ENCODE measurements at places on chromosomes 6 and 20.
A peak's percentile ranks its signal among the peaks of the same experiment; 100 is the strongest.

- peak; percentile 81 for DNase-seq
Measured at GRCh38 chr6:137823826-137824555, 43.1 kb upstream of the TNFAIP3 start.

GRCh38 chr6:137727216-137727765 is 139.8 kb upstream of the TNFAIP3 start:
- no peak for DNase-seq

DNA sequence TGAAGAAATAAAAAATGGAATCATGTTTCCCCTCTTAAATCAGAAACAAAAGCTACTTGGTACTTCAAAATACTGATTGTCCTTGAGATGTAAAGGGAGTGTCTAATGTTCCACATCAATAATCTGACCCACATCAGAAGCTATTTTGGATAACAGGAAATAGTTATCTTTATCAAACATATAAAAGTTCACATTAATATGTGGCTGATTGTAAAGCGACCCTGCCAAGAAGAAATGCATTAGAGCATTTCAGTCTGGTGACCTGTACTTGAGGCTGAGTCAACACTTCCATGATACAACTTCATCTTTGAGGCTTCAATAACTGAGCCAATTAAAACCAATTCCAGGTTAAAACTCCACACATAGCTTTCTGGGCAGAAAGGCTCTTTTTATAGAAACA is 31.8 kb downstream of the SYNE1 start:
- DNase-seq, result no peak

DNA sequence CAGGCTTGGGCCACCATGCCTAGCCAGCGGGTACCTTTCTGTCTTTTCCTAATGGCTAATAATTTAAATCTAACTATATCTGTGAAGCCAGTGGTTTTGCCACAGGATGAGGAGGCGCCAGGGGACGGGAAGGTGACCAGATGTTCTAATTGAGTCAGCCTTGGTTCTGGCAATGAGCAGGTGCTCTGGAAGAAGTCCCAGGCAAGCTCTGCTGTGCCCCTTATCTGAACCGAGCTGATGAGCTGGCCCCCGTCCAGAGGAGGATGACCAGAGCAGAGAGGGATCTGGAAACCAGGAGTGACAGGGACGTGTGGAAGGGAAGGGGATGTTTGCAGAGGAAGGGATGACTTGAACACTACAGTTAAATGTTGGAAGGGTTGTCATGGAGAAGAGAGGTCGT is 46.7 kb downstream of the SLC35D3 start:
- no peak for DNase-seq

DNA sequence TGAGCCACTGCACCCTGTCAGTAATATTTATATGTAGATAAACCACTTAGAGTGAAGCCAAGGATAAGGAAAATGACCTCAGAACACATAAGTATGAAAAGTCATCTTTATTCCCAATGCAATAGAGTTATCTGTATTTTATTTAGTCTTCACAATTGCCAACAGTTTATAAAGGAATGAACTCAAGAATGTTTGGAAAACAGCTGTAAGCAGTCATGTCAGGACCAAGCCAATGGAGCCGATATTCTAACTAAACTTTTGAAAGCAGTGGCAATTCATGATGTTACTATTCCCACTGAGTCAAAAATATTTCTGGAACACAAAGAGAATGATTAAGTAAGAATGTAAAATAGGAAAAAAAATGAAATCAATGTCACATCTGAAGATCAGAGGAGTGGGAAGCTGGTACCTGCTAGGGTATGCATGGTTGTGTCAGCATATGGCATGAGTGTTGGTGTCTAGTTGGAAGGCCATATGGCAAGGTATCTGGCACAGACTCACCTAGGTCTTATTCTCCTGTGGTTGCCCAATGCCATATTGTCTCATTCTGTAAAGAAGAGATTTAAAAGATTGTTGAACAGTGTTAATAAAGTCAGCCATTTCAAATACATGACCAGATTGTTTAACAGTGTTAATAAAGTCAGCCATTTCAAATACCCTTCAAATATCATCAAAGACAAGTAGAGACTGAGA is 118.2 kb downstream of the ADAT2 start:
- DNase-seq, result peak; percentile 60

GRCh38 chr6:107670792-107671199 is 153.3 kb downstream of the SCML4 start:
- peak; percentile 58 for DNase-seq

GRCh38 chr20:17875106-17875980 is 93.3 kb downstream of the SNX5 start:
- DNase-seq, result peak; percentile 80

DNA sequence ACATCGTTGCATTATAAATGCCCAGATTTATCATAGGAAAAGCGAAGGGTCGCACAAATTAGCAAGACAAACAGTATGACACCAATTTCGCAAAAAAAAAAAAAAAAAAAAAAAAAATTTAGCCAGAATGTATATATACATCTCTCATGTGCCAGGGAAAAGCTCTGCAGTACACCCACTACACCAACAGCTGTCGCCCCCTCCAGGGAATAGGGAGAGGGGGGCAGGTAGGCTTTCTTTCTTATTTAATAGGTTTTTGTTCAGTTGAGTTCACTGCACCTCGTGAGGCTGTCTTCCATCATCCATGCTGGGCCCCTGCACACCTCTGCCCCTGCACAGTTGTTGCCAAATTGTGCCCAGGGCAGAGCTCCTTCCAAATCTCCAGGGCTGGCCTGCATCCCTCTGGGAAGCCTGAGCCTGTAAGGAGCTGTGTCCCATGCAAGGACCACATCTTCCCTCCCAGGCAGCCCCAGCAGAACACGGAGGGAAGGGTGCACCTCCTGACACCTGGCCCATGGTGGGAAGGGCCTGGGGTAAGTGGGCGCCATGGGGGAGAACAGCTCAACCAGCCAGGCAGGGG is 85.4 kb downstream of the NINL start:
- no peak for DNase-seq

DNA sequence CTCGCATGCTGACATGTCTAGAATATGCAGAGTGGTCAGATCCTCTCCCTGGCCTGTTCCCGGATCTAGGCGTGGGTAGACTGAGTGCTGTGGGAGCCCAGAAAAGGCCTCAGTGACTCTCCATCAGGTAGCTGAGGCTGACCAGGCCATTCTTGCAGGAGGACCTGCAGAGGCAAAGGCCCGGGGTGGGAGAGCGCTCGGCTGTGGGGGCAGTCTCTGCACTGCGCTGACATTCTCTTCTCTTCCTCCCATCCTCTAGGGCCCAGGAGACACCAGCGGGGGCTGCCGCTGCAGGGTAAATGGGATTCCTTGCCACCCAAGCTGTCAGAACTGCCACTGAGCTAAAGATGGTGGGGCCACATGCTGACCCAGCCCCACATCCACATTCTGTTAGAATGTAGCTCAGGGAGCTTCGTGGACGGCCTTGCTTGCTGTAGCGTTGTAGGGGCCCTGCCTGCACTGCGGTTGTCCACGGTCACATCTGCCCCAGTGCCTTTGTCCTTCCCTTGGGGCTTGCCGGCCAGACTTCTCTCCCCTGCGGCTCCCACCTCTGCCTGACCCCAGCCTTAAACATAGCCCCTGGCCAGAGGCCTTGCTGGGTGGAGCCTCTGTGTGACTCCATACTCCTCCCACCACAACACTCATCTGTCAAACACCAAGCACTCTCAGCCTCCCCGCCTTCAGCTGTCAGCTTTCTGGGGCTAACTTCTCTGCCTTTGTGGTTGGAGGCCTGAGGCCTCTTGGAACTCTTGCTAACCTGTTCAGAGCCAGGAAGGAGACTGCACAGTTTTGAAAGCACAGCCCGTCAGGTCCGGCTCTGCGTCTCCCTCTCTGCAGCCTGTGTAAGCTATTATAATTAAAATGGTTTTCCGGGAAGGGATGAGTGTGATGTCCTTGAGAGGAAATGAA is 22.2 kb downstream of the RBCK1 start:
- DNase-seq, result no peak

- DNase-seq, result no peak
Measured at GRCh38 chr20:41782730-41783406, 164.7 kb upstream of the CHD6 start.

- DNase-seq, result no peak
Measured at GRCh38 chr20:44955270-44955669, 4.9 kb downstream of the TOMM34 start.

GRCh38 chr20:1309439-1309847 is 19.5 kb downstream of the SDCBP2 start:
- no peak for DNase-seq

GRCh38 chr6:111927321-111927720 is 54.1 kb upstream of the FYN start:
- DNase-seq, result no peak

DNA sequence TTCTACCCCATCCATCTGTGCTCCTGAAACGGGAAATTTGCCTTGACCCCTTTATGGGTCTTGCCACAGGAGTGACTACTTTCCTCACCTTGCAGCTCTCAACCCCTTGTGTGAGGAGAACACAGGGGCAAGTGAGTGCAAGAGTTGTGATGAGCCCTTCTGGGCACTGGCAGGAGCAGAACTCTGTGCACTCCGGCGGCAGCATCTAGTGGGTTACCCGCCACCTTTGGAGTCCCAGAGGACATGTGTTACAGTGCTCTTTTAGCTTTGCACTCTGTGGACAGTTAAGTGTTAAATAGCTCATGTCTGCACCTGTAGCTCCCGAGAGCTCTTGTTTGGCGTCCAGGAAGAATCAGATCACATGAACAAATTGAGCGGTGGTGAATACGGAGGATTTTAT is 940.2 kb downstream of the GRIK2 start:
- no peak for DNase-seq

DNA sequence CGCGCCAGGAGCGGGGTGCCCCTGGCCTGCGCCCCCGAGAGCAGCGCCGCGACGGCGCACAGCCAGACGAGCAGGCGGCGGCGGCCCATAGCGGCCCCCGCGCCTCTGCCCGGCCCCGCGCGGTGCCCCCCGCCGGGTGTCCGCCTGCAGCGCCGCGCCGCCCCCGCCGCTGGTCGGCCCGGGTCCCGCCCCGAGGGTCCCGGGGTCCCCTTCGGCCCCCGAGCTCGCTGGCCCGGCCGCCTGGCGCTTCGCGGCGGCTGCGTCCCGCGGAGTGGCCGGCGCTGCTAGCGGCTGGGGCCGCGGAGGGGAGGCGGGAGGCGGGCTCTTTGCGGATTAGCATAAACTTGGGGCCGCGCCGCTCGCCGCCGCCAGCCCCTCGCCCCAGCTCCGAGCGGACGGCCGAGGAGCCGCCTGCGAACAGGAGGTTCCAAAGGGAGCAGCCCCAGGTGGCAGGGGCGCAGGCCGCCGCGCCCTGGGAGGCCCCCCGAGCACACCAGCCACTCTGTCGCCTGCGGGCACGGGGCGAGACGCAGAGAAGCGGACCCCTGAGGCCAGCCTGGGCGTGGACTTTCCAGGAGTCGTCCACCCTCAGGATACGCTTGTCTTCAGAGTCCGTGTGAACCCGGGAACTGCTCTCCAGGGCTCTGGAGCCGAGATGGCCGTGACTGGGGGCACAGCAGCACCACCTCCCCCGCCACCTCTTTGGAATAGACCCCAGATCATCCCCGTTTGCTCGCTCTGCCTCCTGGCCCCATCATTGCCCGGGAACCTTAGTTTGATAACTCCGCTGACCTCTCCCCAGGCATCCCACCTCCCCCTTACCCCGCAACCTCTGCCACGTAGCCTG is at the start of gene EMILIN3:
Gene EMILIN3 (minus strand): TSS at position 273 of the 847 bp plus-strand sequence. CDS start 184 bp downstream, at position 89.
- no peak for DNase-seq

DNA sequence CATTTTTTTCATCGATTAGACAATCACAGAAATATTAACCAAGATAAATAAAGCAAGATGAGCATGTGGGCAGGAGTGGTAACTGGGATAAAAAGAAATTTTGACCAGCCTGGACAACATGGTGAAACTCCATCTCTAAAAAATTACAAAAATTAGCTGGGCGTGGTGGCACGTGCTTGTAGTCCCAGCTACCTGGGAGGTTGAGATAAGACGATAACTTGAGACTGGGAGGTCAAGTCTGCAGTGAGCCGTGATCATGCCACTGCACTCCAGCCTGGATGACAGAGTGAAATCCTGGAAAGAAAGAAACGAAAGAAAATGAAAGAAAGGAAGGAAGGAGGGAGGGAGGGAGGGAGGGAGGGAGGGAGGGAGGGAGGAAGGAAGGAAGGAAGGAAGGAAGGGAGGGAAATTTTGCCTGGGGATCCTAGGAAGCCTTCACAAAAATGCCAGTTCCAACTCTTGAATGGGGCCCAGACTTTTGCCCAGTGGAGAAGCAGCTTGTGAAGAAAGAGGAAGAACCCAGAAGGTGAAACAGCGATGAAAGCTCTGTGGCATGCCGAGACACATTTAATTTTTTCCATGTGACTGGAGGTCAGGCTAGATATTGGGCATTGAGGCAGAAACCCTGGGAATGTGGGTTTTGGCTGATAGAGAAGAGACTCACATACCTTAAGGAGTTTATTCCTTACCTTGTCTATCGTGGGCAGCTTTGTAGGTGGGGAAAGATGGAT is 20.3 kb downstream of the CCDC170 start:
- DNase-seq, result no peak

DNA sequence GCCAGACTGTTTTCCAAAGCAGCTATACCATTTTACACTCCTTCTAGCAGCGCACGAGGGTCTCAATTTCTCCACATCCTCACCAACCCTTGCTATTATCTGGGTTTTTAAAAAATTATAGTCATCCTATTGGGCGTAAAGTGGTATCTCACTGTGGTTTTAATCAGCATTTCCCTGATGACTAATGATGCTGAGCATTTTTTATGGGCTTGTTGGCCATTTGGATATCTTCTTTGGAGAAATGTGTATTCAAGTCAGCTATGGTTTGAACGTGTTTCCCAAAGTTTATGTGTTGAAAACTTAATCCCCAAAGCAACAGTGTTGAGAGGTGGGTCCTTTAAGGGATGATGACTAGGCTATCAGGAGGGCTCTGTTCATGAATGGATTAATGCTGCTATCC is 6.7 kb downstream of the MCUR1 start:
- DNase-seq, result no peak

- no peak for DNase-seq
Measured at GRCh38 chr6:47934023-47934422, 152.2 kb downstream of the OPN5 start.

DNA sequence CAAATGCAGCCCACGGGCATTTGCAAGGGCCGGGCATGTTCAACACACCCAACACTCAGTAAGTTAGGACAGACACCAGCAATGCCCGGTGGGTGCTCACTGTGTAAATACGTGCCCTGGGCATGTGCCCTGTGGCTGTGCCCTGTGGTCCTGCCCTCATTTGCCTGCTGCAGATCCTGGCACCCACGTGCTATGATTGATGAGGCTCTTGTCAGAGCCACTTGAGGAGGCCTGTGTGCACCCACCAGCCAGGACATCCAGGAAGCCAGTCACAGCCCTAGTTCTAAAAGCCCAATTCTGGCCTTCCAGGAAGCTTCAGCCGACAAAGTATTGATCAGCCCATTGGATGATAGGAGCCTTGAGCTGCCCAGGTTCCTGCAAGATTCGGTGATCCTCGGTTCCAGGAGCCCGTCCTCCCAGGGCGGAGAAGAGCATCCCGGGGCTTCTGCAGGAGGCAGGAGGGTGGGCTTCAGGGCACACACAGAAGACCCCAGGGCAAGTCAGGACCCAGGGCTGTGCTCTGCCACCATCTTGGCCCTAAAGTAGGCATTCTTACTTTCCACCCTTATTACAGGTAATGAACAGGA is 223.9 kb downstream of the PREX1 start:
- DNase-seq, result no peak

- no peak for DNase-seq
Measured at GRCh38 chr20:48463916-48464315, 363.9 kb downstream of the PREX1 start.
